Fibroblast of skin of abdomen (primary cell): ENCODE measurements at places on chromosomes 5 and 9.
A peak's percentile ranks its signal among the peaks of the same experiment; 100 is the strongest.

DNA sequence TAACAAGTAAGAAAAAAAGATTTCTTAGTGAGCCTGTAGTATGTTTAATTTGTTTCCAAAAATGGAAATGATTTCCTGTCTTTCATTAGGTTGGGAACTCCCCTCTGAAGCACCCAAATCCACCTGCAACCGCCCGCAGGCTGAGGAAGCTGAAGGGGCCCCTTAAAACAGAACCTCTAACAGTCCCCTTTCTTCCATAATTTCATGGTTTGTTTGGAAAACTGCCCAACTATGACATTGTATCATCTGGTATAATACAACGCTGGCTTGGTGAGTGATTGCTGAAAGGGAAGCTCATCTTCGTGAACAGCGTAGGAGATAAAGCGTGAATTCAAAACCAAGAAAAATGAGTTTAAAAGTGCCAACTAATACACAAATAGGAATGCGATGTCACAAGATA is 215.5 kb downstream of the FSTL4 start:
- DNase-seq = no peak

DNA sequence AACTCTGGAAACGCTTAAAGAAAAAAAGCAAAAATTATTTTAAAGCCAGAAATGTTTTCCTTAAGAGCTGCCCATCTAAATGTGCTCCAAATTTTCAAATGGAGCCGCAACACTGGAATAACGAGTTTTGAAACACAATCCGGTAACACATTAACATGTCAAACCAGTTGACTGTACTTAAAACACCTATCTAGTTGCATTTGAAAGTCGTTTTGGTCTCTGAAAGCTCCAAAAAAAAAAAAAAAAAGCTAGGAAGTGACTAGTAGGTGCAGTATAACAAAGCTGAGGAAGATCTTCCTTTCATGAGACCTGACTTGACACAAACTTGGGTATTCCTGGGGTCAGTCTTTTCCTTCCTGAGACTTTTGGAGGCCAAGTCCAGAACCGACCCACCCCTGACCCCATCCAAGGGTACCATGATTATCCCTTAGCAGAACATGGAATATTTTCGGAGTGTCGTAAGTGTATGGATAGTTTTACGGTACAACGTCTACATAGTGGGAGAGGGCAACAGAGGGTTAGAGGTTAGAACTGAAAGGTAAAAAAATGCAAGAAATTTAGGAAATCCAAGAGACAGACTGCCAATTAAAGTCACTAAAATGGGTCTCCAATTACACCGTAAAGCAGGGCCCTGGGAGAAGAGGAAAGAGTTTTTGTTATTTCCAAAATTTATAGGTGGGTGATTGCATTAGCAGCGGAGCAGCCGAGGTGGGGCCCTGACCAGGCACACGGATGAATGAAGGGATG is 812 bp downstream of the CETN3 start:
- DNase-seq = no peak

DNA sequence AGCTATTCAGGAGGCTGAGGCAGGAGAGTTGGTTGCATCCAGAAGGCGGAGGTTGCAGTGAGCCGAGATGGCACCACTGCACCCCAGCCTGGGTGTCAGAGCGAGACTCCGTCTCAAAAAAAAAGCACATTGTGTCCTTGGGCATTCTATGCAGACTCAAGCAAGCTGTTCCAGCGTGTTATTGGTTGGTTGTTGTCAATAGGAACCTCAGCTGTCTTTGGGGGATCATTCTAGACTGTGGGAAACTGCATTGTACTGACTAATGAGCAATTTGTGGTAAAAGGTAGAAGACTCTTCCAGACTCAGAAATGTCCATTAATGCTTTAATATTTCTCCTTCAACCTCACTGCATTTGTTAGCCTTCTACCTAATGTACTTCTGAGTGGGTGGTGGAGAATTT is 379.5 kb upstream of the GRAMD2B start:
- DNase-seq = no peak

DNA sequence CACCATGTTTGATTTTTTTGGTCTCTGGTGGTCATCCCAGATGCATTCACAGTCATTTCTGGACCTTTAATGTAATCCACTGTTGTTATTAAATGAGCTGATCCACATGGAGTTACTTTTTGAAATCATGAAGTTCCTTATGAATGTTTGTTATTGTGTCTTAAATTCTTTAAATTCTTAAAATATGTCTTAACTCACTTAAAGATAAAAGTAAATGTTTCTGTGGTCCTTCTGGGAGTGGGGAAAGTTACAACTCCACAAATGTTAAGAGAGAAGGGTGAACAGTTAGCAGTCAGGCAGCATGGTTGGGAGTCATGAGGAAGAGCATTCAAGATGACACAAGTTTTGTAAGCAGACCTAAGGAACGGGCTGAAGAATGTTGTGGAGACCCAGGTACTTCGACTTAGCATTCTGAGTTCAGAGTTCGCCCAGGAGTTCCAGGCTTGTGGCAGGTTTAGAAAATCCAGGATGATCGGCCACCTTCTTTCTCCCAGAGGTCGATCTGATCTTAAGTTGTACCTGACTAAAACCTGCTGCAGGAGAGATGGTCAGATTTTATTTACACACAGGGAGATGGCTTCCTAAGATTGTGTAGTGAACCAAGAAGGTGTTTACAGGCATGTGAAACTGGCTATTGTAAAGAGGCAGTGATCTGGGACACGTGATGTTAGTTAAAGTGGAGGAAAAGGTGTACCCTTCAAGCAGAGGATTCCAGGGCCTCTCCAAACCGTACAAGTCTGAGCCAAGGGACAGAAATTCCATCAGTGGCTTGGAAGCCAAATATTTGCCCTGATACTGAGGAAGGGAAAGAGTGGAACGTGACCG is 17.2 kb downstream of the SLC1A1 start:
- DNase-seq = peak; percentile 21

GRCh38 chr5:60352992-60353599 is 346.9 kb downstream of the DEPDC1B start:
- no peak for DNase-seq

DNA sequence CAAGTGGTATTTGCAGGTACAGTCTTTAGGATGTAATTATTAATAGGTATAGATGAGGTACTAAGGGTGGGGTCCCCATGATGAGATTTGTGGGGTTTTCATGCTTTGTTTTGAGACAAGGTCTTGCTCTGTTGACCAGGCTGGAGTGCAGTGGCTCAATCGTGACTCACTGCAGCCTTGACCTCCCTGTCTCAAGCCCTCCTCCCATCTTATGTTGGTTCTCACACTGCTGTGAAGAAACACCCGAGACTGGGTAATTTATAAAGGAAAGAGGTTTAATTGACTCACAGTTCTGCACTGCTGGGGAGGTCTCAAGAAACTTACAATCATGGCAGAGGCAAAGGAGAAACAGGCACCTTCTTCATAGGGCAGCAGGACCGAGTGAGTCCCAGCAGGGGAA is 217.5 kb downstream of the CDK5RAP2 start:
- DNase-seq = no peak

DNA sequence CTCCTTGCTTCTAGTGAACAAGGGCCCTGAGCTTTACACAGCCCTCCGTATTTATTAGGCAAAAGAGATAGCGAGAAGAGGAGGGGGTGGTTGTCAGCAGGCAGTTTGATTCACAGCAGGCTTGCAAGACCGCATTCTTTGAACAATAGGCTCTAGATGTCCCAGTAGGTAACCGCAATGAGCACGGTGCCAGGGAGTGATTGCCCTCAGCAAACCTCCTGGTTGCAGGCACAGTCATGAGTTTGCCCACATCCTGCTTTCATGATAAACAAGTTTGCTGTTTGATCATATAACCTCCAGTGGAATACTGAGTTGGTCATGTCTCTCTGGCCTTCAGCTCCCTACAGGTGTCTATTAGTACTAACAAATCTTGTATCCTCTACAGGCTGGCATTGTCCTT is 66.1 kb downstream of the CACNA1B start:
- DNase-seq = no peak

DNA sequence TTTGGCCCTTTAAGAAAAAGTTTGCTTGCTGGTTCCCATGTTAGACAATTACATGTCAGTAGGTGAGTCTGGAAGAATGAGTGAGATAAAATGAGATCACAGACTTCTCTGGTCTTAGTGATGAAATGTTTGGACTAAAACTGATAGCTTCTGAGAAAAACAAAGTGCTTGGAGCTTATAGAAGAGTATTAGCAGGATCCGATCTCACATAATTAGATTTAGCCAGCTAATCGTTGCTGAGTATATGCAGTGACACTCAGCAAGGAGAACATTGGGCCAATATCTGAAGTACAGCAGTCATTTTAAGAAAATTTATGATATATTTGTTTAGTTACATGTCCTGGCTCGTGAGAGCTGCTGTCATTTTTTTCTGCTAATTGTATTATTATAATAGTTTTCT is 135.8 kb downstream of the SNCAIP start:
- no peak for DNase-seq

GRCh38 chr5:87394411-87395165 is 18.1 kb downstream of the CCNH start:
- DNase-seq = peak; percentile 54

- DNase-seq = no peak
Measured at GRCh38 chr9:14399756-14400657, 86.1 kb upstream of the NFIB start.

DNA sequence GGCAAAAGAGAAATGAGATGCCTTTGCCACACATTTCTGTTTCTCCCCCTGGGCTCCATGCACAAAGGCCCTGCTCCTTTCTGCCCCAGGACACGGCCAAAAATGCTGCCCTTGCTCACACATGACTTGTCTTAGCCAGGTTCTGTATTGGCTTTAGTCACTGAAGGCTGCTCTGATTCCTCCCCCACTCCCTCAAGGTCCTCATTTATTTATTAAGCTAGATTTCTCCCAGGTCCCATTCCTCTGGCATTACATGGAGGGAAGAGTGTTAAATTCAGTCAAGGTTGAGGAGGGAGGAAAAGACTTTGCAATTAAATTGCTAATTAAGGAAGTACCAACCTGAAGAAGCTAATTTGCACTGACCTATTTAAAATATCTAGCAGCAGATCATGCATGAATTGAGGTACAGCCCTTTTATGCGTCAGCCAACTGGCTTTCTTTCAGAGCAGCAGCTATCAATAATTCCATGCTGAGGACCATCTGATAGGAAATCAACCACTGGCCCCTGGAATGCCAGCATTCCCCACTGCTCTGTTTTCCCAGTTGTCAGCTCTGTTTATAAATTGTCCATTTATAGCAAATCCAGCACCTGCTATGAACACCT is 81.2 kb upstream of the MAP3K1 start:
- DNase-seq = no peak

- no peak for DNase-seq
Measured at GRCh38 chr9:132241840-132242620, 80.2 kb downstream of the NTNG2 start.

DNA sequence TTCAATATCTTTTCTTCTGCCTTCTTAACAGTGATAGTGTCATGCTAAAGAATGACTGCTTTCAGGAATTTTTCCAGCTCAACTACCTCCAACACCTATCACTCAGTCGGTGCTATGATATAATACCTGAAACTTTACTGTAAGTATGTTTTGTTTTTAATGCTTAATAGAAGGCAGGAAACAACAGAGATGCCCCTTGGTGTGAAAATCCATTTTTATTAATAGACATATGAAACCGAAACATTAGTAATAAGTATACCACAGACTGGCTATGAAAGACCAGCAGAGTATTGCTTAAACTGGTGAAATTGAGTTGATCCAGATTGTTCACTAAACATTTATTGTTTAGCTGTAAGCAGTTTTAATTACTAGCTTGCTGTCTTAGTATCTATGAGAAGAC is 25.2 kb downstream of the SKP2 start:
- DNase-seq = no peak

DNA sequence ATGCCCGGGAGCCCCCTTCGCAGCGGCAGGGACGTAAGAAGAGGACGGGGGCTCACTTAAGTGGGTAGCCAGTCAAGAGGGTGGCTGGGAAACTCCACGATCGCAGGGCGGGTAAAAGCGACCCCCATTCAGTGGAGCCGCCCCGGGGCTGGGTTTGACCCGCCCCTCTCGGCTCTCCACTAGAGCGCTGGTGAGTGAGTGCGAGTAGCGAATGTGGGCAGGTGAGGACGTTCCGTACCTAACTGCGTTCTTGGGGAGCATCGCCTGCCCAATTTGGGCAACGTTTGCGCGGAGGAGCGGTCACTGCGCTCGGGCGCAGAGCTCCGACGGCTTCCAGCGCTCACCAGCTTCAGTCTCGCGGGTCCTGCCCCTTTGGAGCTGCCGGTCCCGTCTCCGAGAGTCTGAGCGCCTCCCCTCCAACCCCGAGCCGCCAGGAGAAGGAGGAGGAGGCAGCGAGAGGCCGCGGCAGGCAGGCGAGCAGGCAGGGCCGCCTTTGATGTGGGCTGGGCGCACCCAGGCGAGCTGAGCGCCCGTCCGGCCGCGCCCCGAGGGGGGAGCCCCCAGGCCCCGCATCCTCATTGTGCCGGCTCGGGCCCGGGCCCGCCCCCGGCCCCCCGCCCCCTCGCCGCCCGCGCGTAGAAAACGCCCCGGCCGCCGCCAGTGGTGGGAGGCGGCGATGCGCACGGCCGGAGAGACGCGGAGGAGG is at the start of gene FGF18:
Gene FGF18 (plus strand): TSS at position 666 of the 706 bp plus-strand sequence. CDS start 553 bp downstream, outside the sequence.
- peak; percentile 56 for DNase-seq

DNA sequence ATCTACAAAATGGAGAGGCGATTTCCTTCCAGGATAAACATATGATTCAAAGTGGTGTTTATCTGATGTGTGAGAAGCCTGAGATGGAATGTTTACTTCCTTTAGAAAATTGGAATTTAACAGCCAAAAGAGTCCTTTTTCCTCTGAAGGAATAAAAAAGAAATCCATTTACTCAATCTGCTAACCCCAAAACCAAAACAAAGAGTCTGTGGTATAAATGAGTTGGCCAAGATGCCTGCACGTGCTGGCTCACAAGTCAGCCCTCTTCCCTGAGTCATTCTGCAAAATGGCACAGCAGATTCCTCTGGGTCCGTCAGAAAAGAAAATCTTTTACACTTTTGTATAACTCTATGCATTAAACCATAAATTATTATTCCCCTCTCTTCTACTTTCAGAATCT is 60.8 kb downstream of the EBF1 start:
- peak; percentile 88 for DNase-seq

DNA sequence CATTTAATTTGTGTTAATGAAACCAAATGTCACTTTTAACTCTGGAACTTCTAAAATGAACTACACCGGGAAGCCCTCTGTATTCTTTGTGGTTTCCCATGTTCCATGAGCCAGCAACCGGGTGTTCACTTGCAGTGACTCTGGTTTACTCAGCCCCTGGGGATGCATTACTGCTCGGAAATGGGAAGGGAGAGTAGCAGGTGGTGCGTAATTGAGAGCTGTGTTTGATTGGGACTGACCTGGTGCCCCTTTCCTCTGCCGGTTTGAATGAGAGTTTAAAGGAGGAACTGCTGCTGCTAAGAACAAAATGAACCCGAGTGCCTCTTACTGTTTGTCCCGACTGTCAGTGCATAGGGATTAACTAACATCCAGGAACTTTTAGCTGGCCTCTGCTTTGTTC is 100.1 kb upstream of the DHFR start:
- DNase-seq = peak; percentile 46
